ENCODE measurements at places on chromosomes 3 and 15. TPM values are rescaled to one million over a fixed set of nuclear protein-coding genes. Genes with fewer than 3 reads are reported as not detected.

GREM1 gene
- total RNA-seq, result 307 TPM

GOLGA6A gene
- total RNA-seq, result not detected

PIGBOS1 gene
- 6.1 TPM for total RNA-seq

PRC1 gene
- 21.9 TPM for total RNA-seq

CISH gene
- total RNA-seq, result 0.57 TPM

TSC22D2 gene
- 6.1 TPM for total RNA-seq

PEX11A gene
- total RNA-seq, result 8.0 TPM

MAGEL2 gene
- 0.37 TPM for total RNA-seq

PLSCR2 gene
- total RNA-seq, result not detected

GP5 gene
- total RNA-seq, result 0.14 TPM

MITF gene
- 24.0 TPM for total RNA-seq

AP2M1 gene
- total RNA-seq, result 773 TPM

EPHA6 gene
- under 0.01 TPM for total RNA-seq

CCDC54 gene
- not detected for total RNA-seq

C3orf20 gene
- 0.09 TPM for total RNA-seq

CPEB1 gene
- 13.7 TPM for total RNA-seq

EHD4 gene
- 8.6 TPM for total RNA-seq

PCSK6 gene
- total RNA-seq, result 11.6 TPM

IGSF11 gene
- 0.14 TPM for total RNA-seq

CACNA2D3 gene
- 0.18 TPM for total RNA-seq

Measured in smooth muscle cell of bladder (primary cell).